Uterus (tissue), 4 donors: ENCODE measurements at places on chromosomes 2 and 18.

DNA sequence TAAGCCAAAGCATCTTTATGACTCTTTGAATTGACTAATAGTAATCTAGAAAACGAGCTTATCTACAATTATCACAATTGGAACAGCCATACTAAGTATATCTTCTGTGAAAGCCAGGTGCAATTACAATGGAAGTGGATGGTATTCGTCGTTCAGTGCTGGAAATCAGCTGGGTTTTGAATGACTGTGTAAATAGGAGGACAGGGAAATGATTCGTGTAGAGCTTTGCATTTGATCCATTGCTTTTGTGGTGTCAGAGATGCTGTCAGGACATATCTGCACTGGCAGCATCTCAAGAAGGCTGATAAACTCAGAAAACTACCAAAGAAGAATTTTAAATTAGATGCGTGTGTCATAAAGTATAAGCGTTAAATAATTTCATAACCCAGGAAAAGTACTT, 187.1 kb downstream of the ZNF407 start:
- no peak for DNase-seq

DNA sequence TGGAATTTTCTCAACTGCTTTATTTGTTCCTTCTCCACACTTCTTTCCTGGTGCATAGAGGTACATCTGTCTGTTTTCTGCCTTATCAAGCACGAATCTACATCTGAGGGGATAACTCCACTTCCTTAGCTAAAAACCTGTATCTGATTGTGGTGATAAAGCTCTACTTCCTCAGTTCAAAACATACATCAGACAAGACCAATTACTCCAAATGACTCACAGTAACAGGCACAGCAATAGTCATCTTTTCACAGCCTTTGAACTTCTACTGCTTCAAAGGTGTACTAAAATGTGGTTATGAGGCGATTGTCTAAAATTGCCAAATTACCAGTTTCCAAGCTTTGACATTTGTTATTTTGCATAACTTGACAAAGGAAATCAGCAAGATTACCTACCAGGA, 803.6 kb upstream of the ZEB2 start:
- DNase-seq, result no peak

DNA sequence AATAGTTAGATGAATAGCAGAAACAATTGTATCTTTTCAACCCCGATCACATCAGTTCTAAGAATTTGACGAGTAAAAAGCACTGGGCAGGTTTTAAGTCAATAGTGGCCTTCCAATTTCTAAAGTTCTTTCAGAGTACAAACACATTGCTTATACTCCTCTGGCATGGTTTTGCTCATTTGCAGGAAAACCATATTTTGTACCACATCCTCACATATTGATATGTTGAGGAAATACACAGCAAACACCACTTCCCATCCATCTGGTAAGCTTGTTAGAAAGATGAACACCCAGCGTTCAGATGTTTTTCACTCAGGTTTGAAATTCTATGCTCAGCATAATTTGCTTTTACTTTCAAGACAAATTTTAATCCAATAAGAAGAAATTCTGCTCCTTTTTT, 344.6 kb upstream of the ACVR2A start:
- DNase-seq, result no peak

DNA sequence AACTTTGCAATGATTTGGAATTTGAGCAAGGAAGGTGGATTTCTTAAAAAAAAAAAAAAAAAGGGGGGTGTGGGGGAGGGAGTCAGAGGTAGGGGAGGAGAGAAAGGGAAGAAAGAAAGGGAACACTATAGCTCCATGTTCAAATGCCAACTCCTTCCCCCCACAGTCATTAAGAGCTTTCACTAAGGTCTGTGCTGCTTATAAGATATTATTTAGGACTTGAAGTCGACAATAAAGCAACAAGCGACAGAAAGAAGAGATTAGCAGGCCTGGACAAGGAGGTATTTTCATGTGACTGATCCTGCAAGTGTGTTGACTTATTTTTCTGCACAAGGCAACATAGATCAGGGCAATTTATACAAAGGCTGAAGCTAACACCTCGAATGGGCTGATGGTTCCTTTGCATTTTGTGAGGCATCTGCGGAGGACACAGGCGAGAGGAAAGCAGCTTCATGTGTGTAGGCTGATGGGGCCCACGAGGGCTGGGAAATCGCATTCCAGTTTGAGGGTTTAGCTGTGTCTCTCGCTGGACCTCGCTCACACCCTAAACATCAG, 382.0 kb downstream of the SOX11 start:
- DNase-seq, result no peak

- DNase-seq, result no peak
These were observed 329.5 kb downstream of the PAX3 start for GRCh38 chr2:221969087-221969829.

DNA sequence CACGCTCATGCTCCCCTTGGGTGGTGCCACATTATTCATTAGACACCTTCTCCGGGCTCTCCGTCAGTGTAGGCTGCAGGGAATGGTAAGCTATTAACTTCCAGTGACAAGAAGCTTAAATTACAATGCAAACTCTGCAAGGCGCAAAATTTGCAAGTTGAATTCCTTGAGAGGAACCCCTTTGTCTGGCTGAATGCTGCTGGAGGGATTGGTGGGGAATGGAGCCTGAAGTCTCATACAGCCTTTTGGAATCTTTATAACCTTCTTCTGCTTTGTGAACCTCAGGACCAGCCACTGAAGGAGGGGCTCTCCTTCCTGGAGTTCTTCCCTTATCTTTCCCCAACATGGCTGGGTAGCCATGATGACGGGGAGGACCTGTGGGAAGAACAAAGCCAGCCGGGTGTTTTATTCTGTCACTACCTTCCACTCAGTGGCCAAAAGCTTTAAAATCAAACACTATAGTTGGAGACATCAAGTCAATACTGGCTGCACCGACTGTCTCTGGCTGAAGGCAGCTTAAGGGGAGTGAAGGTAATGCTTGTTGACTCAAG, 220.9 kb upstream of the EPHA4 start:
- DNase-seq, result no peak

DNA sequence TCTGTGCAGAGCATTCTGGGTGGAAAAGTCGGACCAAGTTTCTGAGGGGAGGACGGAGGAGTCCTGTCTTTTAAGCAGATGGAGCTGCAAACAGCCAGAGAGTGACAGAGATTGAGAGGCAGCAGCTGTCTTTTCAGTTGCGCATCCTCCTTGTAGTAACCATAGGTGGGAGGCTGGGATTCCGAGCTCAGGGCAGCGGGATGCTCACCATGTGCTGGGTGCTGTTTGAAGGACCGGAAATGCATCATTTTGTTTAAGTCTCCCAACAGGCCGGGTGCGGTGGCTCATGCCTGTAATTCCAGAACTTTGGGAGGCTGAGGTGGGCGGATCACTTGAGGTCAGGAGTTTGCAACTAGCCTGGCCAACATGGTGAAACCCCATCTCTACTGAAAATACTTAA, 93.4 kb downstream of the AGAP1 start:
- no peak for DNase-seq

DNA sequence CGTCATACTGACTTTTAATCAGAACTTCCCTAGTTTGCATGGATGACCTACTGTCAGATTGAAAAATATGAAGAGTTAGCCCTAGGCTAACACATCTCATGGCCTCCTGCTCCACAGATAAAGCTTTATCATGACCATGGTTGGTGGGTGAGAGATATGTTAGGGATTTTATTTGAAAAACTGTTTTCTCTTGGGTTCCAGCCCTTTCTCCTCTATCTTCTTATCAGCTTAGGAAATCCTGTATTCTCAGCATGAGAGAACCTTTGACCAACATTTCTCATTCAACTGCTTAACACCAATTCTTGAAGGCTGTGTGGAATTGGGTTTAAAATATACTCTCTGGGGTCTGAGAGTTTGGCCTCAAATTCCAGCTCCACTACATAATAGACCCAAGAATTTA, 1407.0 kb upstream of the CELF4 start:
- DNase-seq, result no peak

- no peak for DNase-seq
These were observed 10.1 kb downstream of the CTIF start for GRCh38 chr18:48548921-48549320.

GRCh38 chr18:10839421-10839820, 309.9 kb downstream of the PIEZO2 start:
- no peak for DNase-seq

GRCh38 chr2:50763776-50764175, 268.2 kb downstream of the NRXN1 start:
- no peak for DNase-seq

GRCh38 chr2:157441072-157441454, 2.8 kb downstream of the CYTIP start:
- no peak for DNase-seq

DNA sequence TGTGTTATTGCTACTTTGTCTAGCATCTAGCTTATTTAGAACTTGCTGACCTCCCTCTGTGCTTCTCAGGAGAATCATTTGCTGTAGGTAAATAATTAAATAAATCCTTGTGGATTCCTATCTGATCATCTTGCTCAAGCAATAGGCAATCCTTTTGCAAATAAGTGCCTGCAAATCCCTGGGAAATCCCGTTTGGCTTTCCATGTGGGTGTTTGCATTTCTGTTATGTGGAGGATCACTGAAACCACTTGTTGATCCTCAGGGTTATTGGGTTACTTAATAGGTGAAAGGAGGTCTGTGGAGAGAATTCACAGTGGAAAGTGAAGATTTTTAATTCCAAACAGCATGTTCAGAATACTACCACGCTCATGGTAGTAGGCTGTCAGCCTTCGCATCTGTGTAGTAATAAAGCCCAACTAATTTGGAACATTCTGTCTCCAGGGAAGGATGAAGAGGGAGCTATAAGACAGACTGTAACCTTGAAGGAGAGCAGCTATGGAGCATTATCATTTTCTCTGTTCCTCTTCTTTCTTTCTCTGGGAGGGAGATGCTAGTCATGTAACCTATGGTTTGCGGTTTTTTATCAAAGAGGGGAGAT, 72.5 kb downstream of the GULP1 start:
- no peak for DNase-seq

DNA sequence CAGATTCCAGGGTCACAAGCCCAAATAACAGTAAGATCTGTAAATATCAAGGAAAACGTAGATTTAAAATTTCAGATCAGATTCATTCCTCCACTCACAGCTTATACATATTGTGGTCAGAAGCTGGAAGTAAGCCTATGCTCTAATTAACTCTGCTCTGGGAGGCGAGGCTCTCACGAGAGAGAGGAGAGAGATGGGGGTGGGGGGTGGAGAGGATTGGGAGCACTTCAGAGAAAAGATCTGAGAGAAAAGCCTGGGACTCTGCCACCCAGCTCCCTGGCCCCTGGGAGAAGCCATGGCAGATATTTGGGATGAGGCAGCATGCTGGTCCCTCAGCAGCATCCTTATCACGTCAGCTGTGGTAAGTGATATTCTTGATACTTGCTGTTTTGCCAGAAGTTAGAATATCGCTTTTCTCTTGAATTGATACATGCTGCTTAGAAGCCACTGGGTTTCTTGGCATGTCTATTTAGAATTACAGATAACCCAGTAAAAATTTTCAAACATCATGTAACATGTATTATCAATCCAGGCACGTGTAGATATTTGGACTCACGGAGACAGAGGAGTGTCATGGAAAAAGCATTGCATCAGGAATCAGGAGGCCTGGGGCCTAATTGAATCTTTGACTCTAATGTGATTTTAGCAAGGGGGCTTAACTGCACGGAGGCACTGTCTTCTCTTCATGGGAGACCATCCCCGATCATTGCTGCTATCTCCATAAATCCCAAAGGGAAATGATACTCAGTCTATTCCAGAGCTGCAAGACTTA, 265.4 kb downstream of the HRH4 start:
- DNase-seq, result no peak

GRCh38 chr2:83109284-83109683, 1349.8 kb downstream of the SUCLG1 start:
- no peak for DNase-seq

GRCh38 chr2:46267616-46268015, 29.6 kb upstream of the EPAS1 start:
- no peak for DNase-seq

DNA sequence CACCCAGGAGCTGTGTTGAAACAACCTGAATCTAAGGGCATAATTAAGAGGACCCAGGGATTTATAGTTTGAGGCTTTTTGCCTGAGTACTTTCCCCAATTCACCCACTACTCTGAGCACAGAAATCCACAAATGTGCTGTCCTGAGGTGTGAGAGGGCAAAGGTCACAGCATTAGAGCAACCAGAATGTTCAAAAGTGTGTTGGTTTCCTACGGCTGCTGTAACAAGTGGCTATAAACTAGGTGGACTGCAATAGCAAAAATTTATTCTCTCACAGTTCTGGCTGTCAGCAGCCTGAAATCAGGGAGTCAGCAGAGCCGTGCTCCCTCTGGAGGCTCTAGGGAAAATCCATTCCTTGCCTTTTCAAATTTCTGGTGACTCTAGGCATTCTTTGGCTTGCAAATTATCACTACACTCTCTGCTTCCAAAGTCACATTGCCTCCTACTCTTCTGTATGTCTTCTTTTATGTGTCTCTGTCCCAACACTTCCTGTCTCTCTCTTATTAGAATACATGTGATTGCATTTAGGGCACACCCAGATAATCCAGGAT, 91.4 kb upstream of the TACR1 start:
- DNase-seq, result no peak

GRCh38 chr2:64203131-64203857, 59.1 kb upstream of the PELI1 start:
- no peak for DNase-seq

DNA sequence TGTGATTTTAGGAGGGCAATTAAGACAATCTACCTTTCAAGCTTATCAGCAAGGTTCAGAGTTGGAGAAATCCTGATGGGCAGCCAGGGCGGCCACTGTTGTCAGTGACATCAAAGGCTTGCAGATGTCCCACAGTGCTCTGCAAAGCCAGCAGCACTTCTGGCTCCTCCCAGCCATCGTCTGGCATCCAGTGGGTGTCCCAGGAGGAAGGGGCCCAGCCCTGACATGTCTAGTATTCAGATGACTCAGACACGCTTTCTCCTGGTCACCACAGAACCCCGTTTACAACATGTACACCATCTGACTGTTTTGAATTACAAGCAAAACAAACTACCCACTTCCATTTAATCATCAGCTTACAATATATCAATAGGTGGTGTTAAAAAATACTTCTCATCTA, 61.4 kb downstream of the CYRIA start:
- no peak for DNase-seq
